Stimulated activated CD4-positive, alpha-beta T cell treated with anti-CD3 and anti-CD28 coated beads, Interleukin-1b, Interleukin-23, amount 100 ng/mL, for 24 hours (primary cell): ENCODE measurements at places on chromosomes 16 and 17.

DNA sequence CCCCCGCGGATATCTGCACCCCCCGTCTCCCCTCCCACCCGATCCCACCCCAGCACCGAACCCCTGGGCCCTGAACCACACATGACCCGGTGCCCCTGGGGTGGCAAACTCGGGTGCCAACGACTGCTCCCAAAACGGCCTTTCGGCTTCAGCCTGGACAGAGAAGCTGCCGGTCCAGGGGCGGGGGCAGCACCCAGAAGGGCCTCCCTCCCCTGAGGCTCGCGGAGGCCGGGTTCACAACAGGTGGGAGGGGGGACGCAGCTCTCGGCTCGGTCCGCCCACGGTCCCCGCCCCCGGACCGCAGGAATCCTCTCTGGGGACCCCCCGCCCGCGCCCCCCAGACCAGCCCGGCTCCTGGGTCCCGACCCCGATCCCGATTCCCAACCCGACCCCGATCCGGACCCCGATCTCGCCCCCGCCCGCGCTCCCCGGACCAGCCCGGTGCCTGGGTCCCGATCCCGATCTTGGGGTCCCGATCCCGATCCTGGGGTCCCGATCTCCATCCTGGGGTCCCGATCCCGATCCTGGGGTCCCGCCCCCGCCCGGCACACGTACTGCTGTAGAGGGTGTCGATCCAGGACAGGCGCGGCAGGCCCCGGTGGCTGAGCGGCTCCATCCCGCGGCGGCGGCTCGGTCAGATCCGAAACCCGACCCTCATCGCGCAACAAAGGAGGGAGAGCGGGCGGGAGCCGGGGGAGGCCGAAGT lies 516 bp downstream of the ABR start:
- no peak for DNase-seq

GRCh38 chr16:84324434-84325262 lies 30.0 kb downstream of the WFDC1 start:
- DNase-seq: no peak

- no peak for DNase-seq
These were observed 64.6 kb upstream of the PVALEF start for GRCh38 chr17:81100668-81101067.

DNA sequence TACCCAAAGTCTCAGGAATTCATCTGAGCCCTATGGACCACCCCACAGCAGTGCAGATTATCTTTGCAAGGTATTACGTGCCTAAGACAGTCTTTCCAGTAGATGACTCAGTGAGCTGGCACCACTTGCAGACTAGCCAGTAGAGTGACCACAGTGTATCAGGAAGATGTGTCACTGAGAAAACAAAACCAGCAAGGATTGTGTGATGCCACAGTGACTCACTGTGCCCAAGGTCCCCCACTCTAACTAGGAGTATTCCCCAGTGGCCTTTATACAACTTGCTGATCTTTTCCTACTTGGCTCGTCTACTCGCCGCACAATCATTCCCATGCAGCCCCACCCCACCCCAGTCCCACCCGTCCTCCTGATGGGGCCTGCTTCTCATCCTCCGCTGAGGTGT lies 26.8 kb upstream of the PRKCA start:
- DNase-seq: no peak

DNA sequence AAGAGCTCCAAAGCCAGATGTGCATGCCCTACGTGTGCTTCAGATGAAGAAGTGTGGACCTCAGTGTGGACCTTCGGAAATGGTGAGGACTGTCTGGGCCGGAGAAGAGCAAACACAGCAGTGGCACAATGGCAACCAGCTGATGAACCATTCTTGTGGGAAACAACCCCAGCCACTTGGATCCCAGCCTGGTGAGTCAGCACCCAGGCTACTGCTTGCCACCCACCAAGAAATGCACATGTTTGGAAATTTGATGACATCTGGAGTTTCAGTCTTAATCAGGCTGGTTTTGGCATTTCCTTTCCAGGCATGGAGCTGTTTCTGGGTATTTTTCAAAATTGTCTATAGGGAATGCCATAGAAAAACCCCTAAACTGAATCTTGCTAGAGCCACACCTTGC lies 42.7 kb downstream of the DYNLRB2 start:
- DNase-seq: no peak

GRCh38 chr16:81626181-81626674 lies 152.9 kb upstream of the PLCG2 start:
- no peak for DNase-seq

GRCh38 chr17:50586421-50587247 lies 26.1 kb downstream of the CACNA1G start:
- DNase-seq: no peak

- no peak for DNase-seq
These were observed 89.5 kb downstream of the VAT1L start for GRCh38 chr16:77877712-77878347.

DNA sequence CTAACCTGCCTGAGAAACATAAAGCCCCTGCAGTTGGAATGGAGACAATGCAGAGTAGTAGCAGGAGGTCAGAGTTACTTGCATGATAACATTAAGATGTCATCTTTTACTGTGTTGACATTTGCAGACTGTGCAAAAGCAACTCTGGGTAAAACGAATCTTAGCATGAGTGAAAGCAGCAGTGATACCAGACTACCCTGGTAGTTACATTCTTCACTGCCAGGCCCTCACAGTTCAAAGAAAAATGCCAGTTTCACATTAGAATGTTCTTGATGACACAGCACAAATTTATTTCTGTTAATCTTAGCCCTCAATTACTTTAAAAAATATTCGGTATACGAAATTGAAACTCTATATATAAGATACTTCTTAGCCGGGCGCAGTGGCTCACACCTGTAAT lies 12.2 kb downstream of the MPHOSPH6 start:
- DNase-seq: no peak

GRCh38 chr16:58458606-58459343 lies 41.2 kb upstream of the NDRG4 start:
- DNase-seq: no peak

DNA sequence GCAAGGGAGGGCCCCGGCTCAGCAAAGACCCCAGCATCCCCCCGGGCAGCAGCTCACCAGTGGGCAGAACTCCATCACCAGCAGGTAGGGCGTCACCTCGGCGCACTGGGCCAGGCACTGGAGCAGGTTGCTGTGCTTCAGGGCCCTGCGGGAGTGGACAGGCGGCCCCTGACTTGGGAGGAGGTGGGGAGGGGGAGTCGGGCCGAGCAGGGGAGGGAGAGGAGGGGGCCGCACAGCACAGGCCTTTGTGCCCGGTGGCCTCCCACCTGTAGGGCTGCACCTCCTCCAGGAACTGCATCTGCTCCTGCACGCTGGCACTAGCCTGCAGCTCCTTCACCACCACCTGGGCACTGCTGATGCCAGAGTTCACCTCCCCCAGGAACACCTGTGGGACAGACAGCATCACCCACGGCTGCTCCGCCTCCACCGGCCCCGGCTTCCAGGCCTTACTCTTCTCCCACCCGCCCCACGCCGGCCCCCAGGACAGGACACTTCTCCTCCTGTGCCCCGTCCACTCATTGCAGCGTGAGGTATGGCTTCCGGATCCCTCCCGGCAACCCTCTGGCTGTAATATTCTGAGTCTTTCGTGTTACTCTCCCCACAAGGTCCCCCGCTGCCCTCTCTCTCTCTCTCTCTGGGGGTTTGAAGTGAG lies 37.7 kb upstream of the PVALEF start:
- DNase-seq: no peak

- DNase-seq: no peak
These were observed 7.9 kb upstream of the NDRG4 start for GRCh38 chr16:58492066-58492465.

DNA sequence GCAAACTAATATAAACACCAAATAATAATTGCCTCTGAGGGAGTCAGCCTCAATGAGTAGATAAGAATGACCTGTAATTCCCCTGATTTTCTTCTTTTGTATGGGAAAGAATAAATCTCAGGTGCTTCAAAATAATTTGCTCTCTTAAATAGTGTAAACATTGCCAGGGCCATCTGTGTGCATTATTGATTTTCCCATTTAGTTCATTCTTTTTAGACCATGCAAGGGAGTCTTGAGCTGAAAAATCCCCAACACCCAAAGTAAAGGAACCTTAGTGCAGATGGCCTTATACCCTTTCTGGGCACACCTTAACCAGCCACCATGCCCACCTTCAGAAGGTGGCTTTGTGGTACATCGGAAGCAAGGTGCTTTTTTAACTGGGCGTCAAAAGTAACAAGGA lies 267.2 kb downstream of the TMEM114 start:
- no peak for DNase-seq

- no peak for DNase-seq
These were observed 68.2 kb upstream of the IRX6 start for GRCh38 chr16:55255733-55256282.
